NCI-H1092 (cell line): ENCODE measurements at places on chromosomes 2 and 18.

GRCh38 chr2:195538937-195539336, 118.1 kb upstream of the SLC39A10 start:
- no peak for DNase-seq

DNA sequence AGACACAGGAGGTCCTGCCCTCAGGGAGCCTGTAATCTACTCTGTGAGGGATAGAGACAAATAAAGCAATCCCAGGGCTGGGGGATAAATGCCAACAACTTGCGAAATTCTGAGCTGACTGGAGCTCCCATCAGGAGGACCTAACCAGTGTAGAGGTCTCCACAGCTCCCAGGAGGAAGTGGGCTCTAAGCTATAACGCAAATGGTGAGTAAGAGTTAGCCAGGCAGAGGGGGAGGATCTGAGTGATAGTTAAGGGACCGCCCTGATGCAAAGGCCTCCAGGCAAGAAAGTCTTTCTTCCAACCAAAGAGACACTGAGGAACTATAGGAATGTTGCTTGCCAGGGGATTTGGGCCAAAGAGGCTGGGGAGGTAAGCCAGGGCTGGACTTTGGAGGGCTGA, 16.0 kb upstream of the ZNF532 start:
- DNase-seq: no peak

- no peak for DNase-seq
Observed at GRCh38 chr2:229407170-229407569, 136.1 kb upstream of the PID1 start.

DNA sequence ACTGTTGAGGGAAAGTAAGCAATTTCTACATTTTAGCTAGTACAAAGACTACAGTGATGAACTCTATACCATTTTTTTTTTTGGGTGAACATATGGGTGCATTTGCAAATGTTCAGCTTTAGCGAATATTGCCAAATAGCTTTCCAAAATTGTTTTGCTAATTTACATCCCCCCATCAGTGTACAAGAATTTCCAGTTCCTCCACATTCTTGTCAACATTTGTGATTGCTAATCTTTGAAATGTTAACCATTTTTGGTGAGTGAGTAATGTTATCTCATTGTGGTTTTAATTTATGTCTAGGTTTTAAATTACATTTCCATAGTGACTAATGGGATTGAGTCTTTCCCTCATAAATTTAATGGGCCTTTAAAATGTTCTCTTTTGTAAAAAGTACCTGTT, 16.4 kb upstream of the CNRIP1 start:
- no peak for DNase-seq

GRCh38 chr2:220586980-220587530, 959.6 kb downstream of the SLC4A3 start:
- DNase-seq: no peak

DNA sequence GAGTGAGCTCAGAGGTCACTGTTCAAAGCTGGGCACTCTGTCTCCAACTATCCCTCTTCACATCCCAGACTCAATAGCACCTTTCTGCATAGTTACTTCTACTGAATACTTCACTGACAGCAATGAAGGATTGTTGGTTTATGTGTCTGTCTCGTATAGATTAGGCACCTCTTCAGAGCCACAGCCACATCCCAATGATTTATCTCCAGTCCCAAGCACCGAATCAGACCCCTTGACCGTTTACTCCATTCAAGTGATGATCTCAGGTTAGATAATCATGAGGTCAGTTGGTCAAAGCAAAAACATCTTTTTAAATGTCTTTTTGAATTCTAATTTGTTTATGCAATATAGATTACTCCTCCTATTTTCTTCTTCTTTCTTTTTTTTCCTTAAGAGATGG, 14.7 kb downstream of the NEDD4L start:
- no peak for DNase-seq

GRCh38 chr18:73258375-73259087, 390.7 kb upstream of the NETO1 start:
- no peak for DNase-seq

- no peak for DNase-seq
Observed at GRCh38 chr2:59932341-59932740, 621.1 kb downstream of the BCL11A start.

DNA sequence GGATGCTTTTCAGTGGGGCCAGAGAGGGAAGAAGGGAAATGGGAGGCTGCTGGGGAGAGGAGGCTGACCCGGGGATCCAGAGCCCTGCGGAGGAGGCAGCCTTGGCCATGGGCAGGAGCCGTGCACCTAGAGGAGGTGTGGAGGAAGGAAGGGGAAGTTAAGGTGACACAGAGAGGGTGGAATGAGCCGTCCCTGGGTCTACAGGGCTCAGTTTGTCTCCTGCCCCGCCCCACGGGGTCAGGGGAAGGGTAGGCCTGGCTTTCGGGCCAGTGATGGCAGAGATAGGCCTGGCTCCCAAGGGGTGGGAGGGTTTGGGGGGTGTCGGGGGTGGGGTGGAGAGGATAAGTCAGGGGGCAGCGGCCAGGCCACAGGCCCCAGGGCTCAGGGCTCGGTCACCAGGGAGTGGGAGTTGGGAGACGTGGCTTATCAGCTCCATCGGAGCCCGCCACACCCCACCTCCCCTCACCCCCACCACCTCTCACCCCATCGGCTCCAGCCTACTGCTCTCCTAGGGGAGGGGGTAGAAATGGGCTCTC, 39.5 kb upstream of the NOTO start:
- no peak for DNase-seq

DNA sequence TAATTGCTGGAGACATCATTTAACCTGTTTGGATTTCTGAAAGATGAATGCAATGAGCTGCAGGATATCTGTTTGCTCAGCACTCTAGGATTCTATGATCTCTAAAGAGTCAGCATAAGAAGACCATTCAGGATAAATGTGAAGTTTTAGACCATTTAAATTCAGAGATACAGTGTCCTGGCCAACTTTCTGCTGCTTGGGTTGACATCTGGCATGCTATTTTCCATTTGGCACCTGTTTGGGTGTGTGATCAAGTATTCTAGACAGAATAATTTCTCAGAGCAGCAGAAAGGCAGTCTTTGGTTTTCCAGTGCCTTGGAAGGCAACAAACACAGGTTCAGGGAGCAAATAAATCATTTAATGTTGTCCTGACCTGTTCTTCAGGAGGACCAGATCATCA, 144.8 kb upstream of the NDUFV2 start:
- DNase-seq: no peak

DNA sequence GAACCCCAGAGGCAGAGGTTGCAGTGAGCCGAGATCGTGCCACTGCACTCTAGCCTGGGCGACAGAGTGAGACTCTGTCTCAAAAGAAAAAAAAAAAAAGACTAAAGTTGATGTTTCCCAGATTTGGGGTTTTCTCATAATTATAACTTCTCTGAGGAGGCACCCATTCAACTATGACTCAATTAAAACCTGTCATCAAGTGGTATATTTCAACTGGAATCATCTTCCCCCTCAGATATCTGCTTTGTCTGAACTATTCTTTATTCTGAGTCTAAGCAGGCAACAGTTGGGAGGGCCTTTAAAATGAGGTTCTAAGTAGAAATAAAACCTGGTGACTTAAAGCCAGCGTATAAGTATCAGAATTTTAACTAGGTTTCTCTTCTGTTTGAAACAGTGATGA, 88.5 kb downstream of the PTRHD1 start:
- no peak for DNase-seq

GRCh38 chr18:79463424-79463960, 67.8 kb downstream of the NFATC1 start:
- DNase-seq: no peak

- no peak for DNase-seq
Observed at GRCh38 chr2:62156861-62157496, 38.9 kb upstream of the B3GNT2 start.

DNA sequence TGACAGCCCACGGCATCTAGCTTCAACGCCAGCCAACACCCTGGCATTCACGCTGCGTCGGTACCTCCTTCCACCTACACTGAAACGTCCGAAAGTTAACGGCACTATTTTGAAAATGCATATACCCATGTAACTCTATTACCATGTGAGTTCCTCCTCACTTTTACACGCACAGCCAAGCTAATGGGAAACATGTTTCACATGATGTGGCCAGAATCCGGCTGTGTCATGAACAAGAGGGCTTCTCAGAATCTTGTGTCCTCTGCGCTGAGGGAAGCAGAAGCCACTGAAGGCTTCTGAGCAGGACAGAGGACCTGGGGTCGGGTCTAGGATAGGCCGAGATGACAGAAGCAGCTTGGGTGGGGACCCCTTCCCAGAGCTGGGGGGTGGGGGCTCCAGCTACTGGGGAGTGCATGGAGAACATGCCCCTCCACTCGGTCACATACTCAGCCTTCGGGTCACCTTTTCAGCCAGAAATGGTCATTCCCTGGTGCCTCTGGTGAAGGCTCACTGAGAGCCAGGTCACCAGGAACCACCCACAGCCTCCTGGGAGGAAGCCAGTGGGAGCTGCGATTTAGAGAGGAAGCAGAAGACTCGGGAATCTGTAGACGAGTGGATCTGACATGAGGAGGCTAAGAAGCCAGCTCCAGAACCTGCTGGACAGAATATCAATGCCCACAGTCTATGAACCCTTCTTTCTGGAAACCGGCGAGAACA, 41.5 kb downstream of the HDAC4 start:
- no peak for DNase-seq

DNA sequence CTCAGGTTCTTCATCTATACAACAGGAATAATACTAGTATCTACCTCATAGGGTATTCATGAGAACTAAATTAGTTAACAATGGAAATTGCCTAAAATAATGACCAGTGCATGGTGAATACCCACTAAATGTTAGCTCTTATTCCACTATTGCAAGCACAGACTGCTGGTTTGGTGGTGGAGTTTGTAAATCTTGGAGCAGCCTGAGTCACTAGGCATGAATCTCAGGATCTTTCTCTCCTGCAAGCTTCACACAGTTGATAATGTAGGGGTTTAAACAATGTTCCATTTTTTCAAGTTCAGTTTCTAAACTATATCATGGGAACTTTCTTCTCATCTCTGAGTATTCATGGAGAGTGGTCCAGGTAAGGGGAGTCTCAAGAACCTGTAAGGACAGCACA, 84.0 kb downstream of the OSR1 start:
- DNase-seq: no peak

DNA sequence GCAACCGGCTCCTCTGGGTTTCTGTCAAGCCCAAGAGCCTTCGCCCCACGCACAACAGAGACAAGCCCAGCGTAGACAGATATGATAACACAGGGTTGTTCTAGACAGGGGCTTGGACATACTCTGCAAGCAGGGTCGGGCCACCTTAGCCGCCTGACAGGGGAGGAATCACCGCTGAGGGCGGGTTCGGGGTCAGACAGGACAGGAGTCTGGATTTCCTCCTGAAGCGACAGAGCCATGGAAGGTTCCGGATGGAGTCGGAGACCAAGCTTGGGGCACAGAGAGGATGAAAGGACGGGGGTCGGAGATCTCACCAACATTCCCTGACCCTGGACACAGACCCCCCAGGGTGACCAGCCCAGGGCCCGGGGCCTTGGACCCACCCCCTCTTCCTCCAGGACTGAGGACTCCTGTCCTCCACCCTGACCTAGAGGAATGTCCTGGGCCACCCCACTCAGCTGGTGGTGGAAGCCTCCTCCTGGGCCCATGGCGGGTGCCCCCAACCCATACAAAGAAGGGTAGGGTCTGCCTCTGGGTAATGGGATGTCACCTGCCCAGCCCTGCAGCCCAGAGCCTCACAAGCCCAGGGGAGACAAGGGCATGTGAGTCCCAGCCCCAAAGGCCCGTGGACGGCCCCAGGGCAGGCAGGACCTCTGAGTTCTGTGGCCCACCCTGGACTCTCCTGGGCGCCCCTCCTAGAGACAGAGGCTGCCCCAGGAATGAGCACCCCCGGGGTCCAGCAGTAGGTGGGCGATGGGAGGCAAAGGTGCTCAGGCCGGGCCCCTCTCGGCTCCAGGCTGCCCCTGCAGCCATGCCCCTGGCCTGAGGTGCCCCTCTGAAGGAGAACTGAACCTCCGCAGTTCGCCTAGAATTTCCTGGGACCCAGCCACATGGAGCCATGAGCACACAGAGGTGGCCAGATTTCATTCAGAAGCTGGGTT, 44.1 kb upstream of the GPC1 start:
- DNase-seq: no peak

- DNase-seq: no peak
Observed at GRCh38 chr2:183070942-183071844, 7.4 kb upstream of the DUSP19 start.

DNA sequence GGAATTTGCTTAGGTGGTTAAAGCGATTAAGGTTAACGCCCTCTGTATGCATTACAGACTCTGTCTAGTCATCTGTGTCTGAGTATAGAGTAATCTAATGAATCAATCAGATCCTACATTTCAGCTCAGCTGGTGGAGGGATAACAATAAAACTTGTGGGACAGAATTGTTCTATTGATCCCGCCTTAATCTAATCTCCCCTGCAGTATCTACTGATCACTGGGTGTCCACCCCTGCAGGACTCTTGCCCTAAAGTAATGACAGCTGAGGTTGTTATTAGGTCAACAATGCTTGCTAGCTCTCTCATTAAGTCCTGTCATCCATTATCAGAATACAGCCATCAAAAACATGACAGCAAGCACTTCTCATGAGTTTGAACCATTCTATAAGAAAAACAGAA, 462.6 kb upstream of the TMEFF2 start:
- DNase-seq: no peak

DNA sequence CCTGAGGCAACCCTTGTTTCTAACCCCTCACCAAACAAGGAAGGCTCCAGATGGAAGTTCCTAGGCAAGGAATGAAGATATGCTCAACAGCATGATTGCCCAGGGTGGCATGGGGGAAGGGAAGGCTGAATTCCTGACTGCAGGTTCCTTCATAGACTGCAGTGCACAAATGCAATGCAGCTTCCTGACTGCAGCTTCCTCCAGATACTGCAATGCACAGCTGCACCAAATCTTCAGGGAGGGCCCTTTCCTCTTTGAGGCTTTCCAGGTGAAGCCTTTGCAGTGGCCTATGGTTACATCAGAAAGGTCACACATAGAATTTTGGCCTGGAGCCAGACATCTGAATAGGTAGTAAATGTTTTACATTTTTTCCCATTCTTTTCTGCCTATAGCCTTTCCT, 58.8 kb upstream of the DYNAP start:
- no peak for DNase-seq

DNA sequence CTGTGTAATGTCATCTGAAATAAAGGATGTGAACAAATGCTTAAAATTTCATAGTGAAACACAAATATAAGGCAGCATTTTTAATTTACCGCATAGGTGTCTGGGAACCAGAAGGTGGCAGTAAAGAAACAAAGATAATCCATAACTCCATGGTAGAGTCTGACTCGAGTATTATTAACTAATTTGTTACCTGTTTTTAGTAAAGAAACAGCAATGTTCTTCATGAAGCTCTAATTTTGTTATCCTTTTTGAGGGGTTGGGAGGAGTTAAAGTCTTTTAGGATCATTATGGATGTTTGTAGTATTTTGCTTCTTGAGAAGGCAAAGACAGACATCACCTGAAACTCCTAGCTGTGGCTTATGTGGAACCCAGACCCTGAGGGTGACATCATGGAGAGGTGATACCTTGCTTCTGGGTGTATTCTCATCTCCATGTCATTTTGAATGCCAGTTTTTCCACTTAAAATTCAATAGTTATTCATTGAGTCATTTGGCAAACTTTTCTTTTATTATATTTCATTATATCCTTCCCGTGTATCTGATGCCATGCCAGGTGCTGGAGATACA, 286.2 kb upstream of the EPAS1 start:
- no peak for DNase-seq
